ENCODE measurements at places on chromosomes 4 and X. TPM values are rescaled to one million over a fixed set of nuclear protein-coding genes. Genes with fewer than 3 reads are reported as not detected.

GRCh38 chr4:138672393-138672976 is 343.1 kb upstream of the NOCT start:
- DNase-seq: no peak

- DNase-seq: no peak
These were observed 3.0 kb upstream of the NXT2 start for GRCh38 chrX:109533631-109534030.

- no peak for DNase-seq
These were observed 25.9 kb downstream of the MGAT4D start for GRCh38 chr4:140472156-140472555.

TRMT2B gene
- 6.4 TPM for polyA plus RNA-seq

TCEAL5 gene
- 1.3 TPM for polyA plus RNA-seq

- DNase-seq: no peak
These were observed 27.7 kb upstream of the TBC1D14 start for GRCh38 chr4:6881908-6882307.

PDE5A gene
- 22.9 TPM for polyA plus RNA-seq

- DNase-seq: no peak
These were observed 10.0 kb downstream of the ZFP42 start for GRCh38 chr4:188005561-188005960.

- DNase-seq: no peak
These were observed 75.9 kb upstream of the RPL34 start for GRCh38 chr4:108544481-108544880.

JAKMIP1 gene
- polyA plus RNA-seq: 0.61 TPM

CNGA1 gene
- polyA plus RNA-seq: 2.5 TPM

AR gene
- polyA plus RNA-seq: 4.8 TPM

PCDH19 gene
- polyA plus RNA-seq: 2.5 TPM

DNA sequence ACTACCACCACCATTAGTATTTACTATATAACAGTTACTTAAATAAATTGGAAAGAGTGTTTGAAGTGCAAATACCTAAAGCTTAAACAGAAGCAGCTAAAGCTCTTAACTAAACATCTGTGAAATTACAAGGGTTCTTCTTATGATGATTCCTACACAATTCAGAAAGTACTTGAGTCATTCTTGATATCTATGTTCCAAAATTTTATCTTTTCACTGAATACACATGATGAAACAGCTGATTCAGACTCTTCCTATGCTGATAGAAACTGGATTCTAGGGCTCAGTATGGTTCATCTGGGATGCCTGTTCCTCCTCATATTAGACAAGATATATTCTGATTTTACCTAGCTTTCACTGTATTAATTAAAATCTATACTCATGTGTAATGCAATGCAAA is 13.6 kb downstream of the EREG start:
- no peak for DNase-seq

- no peak for DNase-seq
These were observed 27.0 kb downstream of the OTUD4 start for GRCh38 chr4:145153181-145153903.

DNA sequence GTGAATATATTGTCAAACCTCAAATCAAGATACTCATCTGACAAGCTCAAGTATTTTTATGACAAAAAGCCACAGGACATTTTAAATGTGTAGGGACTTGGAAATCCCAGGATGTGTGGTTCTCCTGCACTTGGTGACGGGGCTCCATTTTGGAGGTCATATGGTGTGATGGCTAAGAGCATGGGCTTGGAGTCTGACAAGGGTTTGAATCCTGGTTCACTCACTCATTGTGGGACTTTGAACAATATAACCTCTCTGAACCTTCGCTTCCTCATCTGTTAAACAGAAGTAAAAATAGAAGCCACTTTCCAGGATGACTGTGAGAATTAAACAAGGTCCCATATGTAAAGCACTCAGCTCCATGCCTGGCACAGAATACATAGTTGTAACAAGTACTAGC is 99.6 kb downstream of the SMIM20 start:
- DNase-seq: no peak

FAT4 gene
- 5.2 TPM for polyA plus RNA-seq

DNA sequence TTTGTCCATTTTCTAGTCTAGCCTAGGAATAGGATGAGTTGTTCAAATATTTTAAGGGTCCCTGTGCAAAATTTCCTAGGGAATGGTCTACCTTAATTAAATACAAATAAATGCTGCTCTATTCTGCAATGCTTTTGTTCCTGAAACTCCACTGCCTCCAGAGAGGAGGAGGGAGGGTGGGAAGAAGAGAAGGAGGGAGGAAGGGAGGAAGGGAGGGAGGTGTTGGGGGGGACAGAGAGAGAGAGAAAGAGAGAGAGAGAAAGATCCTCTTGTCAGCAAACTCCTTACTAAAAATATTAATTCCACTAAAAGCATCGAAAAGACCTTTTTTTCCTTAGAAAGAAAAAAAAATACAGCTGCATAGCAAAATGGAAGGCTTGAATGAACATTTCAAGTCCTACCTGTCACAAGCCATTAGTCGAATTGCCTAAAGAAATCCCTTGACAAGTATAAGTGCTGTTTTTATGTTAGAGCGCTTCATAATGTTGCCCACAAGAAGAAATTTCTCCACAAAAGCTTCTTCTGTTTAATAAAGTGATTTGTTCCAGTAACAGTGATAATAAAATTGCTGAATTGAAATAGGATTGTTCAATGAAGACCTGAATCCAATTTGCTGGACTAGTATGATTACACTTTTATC is 106.0 kb downstream of the NKX6-1 start:
- no peak for DNase-seq

DNA sequence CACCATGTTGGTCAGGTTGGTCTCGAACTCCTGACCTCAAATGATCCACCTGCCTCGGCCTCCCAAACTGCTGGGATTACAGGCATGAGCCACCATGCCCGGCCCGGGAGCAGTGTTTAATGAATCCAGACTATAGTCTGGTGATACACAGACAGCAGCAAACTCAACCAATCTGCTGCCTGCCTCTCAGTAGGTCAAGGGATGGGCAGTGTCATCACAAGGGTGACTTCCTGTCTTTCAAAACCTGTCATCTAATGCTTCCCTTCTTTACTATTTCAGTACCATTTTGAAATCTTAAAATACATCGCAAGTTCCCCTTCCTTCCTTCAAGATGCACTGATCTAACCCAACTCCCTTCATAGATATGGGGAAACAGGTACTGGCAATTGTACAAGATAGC is 8.4 kb downstream of the RPL39 start:
- no peak for DNase-seq

SAGE1 gene
- not detected for polyA plus RNA-seq

DNA sequence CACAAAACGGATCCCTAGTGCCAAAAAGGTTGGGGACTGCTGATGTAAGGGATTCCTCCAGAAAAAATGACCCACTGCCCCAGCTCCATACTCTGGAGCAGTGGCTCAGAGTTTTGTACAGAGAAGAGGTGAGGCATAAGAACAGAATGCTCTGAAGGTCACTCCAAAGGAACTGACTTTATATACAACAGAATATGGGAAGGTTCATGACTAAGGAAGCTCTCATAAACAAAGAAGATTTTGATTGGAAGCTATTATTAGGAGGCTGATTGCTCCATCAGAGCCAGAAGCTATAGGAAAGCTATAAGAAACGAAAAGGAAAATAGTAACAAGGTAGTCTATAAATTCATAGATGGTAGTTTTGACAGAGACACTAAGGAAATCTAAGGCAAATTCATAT is 203.1 kb downstream of the SLC7A11 start:
- DNase-seq: no peak

CHRNA9 gene
- polyA plus RNA-seq: 0.04 TPM

TKTL2 gene
- polyA plus RNA-seq: not detected

SEC24B gene
- polyA plus RNA-seq: 19.8 TPM

DNA sequence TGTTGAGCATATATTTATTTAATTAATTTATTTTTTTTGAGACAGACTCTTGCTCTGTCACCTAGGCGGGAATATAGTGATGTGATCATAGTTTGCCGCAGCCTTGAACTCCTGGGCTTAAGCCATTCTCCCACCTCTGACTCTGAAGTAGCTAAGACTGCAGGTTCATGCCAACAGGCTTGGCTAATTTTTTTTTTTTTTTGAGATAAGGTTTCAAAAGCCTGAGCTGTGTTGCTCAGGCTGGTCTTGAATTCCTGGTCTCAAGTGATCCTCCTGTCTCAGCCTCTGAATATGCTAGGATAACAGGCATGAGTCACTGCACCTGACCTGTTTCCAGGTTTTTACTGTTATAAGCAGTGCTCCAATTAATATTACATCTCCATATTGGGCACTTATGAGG is 4.8 kb downstream of the ADD1 start:
- DNase-seq: no peak

Measured in urinary bladder (tissue), 4 donors.